Substantia nigra (tissue), 51 donors: ENCODE measurements at places on chromosomes 4 and X.

- DNase-seq = no peak
Observed at GRCh38 chrX:15146515-15146914, 123.4 kb downstream of the ASB9 start.

- no peak for DNase-seq
Observed at GRCh38 chrX:154057791-154058190, 38.1 kb upstream of the IRAK1 start.

DNA sequence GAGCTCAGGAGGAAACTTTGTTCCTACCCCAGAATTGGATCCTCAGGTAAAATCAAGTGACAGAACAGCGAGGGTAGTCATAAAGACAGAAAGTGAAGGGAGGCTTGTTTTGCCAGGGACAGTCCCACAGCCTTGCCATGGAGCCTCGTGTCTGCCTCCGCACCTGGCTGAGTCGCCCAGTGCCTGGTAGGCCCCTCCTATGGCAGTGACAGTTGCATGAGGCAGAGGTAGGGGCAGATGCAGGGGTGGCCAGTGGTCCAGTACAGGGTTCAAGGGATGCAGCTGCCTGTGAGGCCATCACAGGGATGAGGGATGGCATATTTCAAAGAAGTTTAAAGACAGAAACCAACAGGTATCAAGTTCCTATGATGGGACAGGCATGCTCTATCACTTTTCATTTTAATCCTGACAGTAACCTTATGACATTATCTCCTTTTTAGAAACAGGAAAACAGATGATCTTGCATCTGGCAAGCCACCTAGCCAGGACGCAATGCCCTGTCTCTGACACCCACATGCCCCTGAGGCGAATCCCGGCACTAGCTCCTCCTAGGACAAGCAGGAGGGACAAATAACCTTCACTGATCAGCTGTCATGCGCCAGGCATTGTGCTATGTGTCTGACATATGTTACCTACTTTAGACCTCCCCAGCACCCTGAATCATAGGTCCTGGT lies 127.4 kb upstream of the ENPP6 start:
- DNase-seq = no peak

DNA sequence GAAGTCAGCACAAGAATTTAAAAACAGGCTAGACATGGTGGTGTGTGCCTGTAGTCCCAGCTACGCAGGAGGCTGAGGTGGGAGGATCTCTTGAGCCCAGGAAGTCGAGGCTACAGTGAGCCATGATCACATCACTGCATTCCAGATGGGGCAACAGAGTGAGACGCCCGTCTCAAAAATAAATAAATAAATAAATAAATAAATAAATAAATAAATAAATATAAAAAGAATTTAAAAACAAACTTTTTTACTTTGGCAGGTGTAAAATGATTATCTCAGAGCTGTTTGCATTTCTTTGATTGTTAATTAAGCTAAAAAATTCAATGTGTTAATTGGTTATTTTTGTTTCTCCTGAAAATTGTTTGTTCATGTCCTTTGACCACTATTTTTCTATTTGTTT lies 97.5 kb upstream of the RPS6KA3 start:
- no peak for DNase-seq

DNA sequence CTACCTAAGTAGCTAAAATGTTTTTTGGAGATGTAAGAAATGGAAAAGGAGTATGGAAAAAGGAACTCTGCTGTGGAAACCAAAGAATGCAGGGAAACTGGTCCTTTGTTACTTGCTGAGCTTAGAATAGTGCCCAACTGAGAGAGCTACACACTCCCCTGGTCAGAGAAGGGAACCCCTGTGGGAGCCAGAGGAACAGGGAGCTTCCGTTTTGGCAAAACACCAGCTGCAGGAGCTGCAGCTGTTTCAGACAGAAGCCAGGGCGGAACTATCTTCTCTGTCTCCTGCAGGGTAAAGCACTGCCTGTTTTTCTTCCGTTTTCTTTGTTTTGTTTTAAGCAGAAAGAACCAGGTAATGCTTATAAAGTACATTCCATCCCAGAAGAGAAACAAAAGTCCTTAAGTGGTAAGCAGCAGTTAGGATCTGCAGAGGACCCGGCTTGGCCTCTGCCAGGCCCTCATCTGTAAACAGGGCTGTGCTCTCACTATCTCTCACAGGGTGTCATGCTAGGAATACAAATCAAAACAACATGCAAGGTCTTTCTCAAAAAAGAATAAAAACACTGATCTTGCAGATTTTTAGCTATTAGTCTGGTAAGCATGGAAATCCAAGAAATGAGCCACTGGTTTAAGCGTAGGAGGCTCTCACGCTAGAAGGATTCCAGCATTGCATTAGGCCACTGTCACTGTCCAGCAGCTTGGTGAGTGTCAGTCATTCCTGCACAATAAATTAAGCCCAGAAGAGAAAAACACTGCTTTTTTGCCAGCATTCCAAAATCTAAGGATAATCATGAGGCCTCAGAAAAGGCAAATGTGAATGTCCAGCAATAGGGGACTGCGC lies 76.1 kb downstream of the CHST7 start:
- no peak for DNase-seq

- no peak for DNase-seq
Observed at GRCh38 chr4:33961761-33962160, 2282.6 kb downstream of the ARAP2 start.

GRCh38 chr4:103867311-103867710 lies 147.5 kb upstream of the TACR3 start:
- no peak for DNase-seq

GRCh38 chr4:163613383-163613782 lies 118.9 kb downstream of the TMA16 start:
- no peak for DNase-seq

DNA sequence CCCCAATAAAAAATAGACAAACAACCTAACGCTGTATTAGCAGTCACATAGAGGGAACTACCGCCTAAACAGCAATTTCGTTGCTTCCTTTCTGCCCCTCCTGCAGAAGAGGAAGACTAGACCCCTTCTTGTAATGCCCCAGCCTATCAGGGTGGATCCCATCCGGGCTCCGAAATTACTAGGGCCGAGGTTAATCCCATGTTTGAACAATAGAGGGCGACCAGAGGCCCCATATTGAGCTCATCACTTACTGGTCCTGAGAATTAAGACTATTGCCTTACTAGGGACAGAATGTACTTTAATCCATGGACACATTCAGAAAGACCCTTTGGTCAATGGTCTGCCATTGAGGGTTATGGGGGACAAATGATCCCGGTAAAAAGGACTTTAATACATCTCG lies 11.8 kb upstream of the ZNF630 start:
- peak; percentile 5 for DNase-seq

- DNase-seq = no peak
Observed at GRCh38 chr4:1715002-1715758, 3.1 kb upstream of the SLBP start.

- DNase-seq = no peak
Observed at GRCh38 chr4:1295405-1296055, 5.8 kb downstream of the MAEA start.

GRCh38 chr4:168655182-168655581 lies 158.3 kb downstream of the PALLD start:
- no peak for DNase-seq

DNA sequence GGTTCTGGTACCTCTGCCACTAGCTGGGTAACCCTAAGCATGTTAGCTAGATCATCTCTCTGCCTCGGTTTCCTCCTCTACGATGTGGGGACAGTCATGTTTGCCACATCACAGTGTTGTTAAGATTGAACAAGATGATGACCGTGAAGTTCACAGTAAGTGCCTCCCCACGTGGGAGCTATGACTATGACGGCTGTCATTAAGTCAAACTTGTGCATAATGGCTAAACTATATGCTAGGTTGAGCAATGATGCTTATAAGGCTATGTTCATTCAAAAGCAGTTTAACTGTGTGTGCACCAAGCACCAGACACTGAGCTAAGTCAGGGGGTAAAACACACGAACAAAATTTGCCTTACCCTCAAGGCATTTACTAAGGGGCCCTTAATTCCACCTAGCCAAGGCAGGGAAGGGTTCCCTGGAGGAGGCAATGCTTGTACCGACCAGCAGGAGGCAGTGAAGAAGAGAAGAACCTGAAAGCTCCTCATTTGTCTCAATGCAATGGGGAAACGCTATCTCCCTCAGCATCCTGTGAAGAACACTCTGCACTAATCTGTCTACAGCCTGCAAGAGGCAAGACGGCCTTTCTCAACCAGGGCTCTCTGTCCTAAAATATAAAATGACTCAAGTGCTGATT lies 52.9 kb downstream of the MAP7D2 start:
- no peak for DNase-seq

GRCh38 chrX:110346681-110347080 lies 12.0 kb upstream of the RTL9 start:
- no peak for DNase-seq

GRCh38 chr4:74111990-74112389 lies 13.0 kb upstream of the CXCL2 start:
- DNase-seq = no peak

- DNase-seq = no peak
Observed at GRCh38 chr4:145333786-145334185, 147.9 kb upstream of the SMAD1 start.

- DNase-seq = no peak
Observed at GRCh38 chr4:56850910-56851309, 29.4 kb upstream of the SPINK2 start.

DNA sequence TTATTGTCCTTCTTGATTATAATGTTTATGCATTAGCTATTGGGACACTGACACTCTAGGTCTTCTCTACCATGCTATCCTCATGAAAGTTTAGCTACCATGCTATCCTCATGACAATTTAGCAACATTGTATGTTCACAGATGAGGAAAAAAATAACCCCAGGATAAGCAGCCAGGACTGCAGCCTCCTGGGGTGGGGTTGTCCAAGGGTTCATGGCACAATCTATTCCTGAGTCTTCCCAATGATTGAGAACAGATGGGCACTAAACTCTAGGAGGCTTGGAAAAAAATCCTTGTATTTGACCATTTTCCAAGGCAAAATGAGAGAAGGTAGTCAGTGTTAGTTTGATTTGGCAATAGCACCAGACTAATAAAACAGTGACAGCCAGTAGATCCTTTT lies 619.8 kb upstream of the LCORL start:
- no peak for DNase-seq

DNA sequence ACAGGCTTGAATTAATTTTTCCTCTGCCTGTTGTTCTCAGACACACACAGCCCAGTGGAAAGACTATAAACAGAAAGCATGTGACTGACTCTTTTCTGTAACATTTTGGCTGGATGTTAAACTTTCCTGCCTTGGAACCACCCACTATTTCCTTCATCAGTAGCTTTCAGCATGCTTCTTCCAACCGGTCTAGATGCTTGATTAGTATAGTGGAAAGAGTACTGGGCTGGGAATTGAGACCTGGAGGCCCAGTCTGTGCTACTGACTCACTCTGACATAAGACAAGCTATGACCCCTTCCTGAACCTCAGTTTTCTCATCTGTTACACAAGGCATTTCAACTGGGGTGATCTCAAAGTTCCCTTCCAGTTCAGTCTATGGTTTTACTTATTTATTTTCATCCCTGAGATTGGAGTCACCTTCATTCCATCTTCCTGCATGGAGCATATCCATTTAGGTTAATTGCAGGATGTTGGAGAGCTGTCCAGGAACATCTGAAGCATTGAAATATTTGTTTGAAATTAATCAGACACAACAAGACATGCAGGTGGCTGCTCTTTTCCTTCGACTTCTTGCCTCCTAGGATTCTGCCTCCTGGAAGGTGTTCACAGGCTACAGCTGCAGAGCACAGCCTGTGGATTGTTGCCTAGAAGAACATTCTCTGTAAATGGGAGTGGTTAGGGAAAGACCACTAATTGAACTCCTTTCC lies 173.4 kb downstream of the RTL9 start:
- DNase-seq = no peak

GRCh38 chrX:47202877-47203276 lies 9.2 kb downstream of the UBA1 start:
- DNase-seq = no peak

DNA sequence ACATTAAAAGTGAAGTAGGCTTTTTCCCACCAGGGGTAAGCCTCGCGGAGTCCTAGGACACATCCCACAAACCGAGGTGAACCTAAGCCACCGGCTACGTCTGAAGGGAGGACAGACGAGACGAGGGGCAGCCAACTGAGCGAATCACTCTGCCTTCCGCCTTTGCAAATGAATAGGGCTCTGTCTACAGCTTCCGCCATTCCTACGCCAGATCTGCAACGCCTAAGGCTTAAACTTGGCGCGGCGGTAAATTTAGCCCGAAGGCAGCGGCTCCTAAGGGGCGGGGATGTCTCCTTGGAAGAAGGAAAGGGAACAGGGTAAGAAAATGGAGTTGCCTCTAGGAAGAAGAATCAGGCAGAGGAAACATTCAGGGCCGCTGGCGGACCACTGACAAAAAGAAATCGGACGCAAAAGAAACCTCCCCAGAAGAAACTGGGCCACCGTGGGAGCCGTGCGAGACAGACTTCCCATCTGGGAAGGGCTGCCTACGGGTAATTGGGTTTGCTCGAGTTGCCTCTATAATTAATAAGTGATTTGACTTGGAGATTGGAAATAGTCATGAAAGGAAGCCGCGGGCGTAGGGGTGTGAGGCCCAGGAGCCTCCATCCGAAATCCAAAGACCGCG lies 90.5 kb downstream of the BCOR start:
- DNase-seq = no peak

- no peak for DNase-seq
Observed at GRCh38 chr4:174451718-174452296, 70.5 kb downstream of the HPGD start.

DNA sequence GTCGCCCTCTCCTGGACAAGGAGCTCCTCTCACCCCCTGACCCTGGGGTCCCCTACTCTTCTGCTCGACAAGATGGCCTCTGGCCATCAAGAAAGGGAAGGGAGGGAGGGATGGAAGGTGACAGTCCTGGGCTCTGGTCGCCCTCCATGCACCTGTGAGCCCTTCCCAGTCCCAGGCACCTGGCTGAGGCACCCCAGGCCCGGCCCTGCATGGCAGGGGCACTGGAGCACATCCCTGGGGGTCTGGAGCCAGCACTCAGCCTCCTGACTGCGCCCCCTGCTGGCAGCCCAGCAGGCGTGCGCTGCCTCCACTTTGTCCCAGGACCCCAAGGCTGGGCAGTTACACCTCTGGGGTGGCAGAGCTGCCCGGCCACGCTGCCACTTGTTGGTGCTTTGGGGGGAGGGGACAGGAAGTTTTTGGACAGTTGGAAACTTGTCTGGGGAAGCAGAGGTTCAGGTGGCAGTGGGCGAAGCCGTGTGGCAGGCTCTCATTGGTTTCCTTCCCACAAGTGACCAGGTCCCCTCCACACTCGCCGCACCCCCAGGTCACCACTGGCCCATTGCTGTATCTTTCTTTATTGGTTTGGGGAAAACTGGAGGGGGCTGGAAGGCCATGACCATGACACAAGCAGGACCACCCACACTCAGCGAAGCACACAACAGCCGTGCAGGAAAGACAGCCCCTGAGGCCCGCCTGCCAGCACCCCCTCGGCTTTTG lies 4.3 kb downstream of the PNCK start:
- DNase-seq = no peak
